Activated CD4-positive, CD25-positive, alpha-beta regulatory T cell treated with anti-CD3 and anti-CD28 coated beads, Interleukin-2, amount 50 U/mL, for 24 hours (primary cell): ENCODE measurements at places on chromosomes 3 and 15.

- no peak for ATAC-seq
These were observed 1.9 kb upstream of the RMDN3 start for GRCh38 chr15:40756938-40757337.

- no peak for ATAC-seq
These were observed 4.6 kb downstream of the FBXL22 start for GRCh38 chr15:63601704-63602185.

DNA sequence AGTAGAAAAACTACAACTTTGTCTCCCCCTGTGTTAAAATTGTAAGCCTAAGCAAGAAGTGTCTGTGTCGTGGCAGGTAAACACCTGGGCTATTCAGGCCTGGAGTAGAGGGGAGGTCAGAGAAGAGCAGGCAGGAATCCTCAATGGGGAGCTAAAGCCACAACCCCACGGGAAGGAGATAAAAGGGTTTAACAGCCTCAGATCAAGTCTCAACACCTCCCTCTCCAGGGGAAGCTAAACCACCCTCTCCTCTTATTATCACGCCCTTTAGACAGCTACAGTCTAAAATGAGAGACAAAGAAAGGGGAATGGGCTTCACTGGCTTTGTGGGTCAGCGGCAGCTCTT, 11.6 kb downstream of the ETV5 start:
- ATAC-seq = no peak

GRCh38 chr3:115325539-115325938, 178.5 kb upstream of the ZBTB20 start:
- ATAC-seq = no peak

DNA sequence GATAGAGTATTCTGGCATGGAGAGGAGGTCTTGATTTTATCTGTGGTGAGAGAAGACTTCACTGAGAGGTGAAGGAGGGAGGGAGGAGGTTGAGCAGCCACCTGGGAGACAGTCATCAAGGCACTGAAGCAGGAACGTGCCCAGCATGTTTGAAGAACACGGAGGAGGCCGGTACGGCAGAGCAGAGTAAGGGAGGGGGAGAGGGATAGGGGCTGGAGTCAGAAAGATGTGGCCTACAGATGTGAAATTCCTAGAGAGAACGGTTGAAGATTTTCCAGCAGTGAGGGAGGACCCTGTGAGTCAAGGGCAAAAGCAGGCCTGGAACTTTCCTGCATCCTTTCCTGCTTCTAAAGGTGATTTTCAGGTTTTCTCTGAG, 21.7 kb upstream of the IQCF6 start:
- no peak for ATAC-seq

GRCh38 chr3:158267015-158267414, 157.1 kb downstream of the RSRC1 start:
- ATAC-seq = no peak

DNA sequence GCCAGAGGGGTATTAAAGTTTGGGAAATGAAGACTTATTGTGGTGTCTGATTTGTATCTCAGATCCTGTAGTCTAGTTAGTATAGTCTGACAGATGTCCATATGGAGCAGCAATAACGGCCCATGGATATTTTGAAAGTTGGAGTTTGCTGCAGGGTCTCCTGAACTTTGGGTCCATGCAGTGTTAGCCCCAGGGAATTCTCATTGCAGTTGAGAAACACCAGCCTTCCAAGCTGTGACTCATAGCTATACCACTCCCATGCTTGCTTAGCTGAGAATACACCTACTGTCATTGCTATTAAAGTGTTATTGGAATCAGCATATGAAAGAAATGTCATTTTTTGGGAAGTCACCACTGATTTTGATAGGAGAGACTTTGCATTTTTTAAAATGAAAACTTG, 29.2 kb downstream of the TMOD2 start:
- no peak for ATAC-seq

DNA sequence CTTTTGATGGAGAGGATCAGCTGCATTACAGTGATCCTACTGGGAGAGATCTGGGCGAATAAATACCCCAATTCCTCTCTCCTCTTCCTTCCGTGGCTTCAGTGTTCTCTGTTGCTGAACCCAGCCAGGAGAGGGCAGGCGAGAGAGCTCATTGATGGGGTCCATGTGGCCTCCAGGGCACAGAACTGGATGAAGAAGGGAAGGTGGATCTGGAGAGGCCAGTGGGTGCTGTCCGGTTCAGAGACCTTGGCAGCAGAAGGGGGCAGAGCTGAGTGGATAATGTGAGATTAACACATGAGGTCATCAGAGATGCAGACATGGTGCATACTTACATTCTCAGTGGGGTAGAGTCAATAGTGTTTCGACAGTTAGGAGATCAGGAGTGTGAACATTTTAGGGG, 193.6 kb downstream of the CLSTN2 start:
- ATAC-seq = no peak
